ENCODE measurements at places on chromosomes 16 and 17.

DNA sequence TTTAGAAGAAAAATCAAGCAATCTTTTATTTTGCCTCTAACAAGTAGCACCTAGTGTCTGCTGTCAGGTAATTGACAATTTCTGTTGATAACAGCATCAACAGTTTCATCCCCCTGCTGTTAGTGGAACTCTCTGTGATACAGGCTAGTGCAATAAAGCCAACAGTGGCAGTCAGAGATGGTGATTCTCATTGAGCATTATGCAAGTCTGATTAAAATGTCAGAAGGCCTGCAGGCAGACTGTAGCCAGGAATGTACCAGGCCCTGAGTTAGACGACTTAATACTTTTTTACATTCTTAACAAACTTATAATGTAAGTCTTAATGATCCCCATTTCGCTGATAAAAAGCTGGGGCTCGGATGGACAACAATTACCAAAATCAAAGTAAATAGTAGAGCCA lies 14.6 kb downstream of the CYLD start:
- no peak for DNase-seq
- no peaks in the 10 kb centered on the region for H3K36me3 ChIP-seq
- H3K4me3 ChIP-seq: no peak overlapping the region
- H3K27me3 ChIP-seq: no peaks in the 10 kb centered on the region
- no peak overlapping the region for H3K27ac ChIP-seq

DNA sequence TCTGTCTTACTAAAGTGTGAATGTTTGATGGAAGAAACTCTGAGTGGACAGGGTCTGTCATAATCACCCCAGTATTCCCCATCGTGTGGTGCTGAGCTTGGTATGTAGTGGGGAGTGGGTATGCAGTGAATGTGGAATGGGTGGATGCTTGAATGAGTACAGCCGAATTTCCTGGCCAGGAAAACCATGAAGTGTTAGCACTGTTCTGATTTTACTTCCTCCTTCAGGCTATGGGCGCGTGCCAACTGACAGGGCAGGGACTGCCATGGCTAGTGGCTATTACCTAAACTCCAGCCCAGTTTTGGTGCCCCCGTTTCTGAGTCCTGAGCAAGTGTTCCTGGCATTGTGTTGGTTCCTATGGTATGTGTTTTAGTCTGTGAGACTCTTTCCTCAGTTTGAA lies 48.6 kb downstream of the PRKCA start:
- no peak for DNase-seq
- peak overlapping the region; percentile 29 for H3K27ac ChIP-seq
- H3K4me3 ChIP-seq: no peak overlapping the region
- H3K36me3 ChIP-seq: no peaks in the 10 kb centered on the region
- H3K27me3 ChIP-seq: no peaks in the 10 kb centered on the region

GRCh38 chr16:1102333-1102700 lies 6.3 kb upstream of the C1QTNF8 start:
- peaks cover 7% of the 10 kb centered on the region for H3K4me1 ChIP-seq
- DNase-seq: no peak
- no peak overlapping the region for H3K27ac ChIP-seq
- H3K4me3 ChIP-seq: no peak overlapping the region
- H3K27me3 ChIP-seq: no peaks in the 10 kb centered on the region

GRCh38 chr16:72620348-72620747 lies 427.6 kb downstream of the ZFHX3 start:
- no peaks in the 10 kb centered on the region for H3K36me3 ChIP-seq
- H3K4me3 ChIP-seq: no peak overlapping the region
- H3K27ac ChIP-seq: no peak overlapping the region
- no peak for DNase-seq

- H3K27me3 ChIP-seq: no peaks in the 10 kb centered on the region
- H3K4me1 ChIP-seq: no peaks in the 10 kb centered on the region
- H3K4me3 ChIP-seq: no peak overlapping the region
- no peaks in the 10 kb centered on the region for H3K36me3 ChIP-seq
Observed at GRCh38 chr17:2202996-2203575, 100.5 kb downstream of the SMG6 start.

- H3K27ac ChIP-seq: no peak overlapping the region
- DNase-seq: no peak
- no peaks in the 10 kb centered on the region for H3K4me1 ChIP-seq
- H3K27me3 ChIP-seq: no peaks in the 10 kb centered on the region
- no peaks in the 10 kb centered on the region for H3K36me3 ChIP-seq
- no peak overlapping the region for H3K4me3 ChIP-seq
Observed at GRCh38 chr16:22126037-22126558, 33.8 kb downstream of the VWA3A start.
